A549 treated with Mapracorat at 1 μM for 4 hours (cell line): ENCODE measurements at places on chromosomes 2 and 18. TPM values are rescaled to one million over a fixed set of nuclear protein-coding genes. Genes with fewer than 3 reads are reported as not detected.

SRD5A2 gene
- total RNA-seq = 0.03 to 0.04 TPM (median 0.03 TPM) in 3 of 5 replicates, not detected in the others

RHOB gene
- total RNA-seq = 280 to 437 TPM (median 397 TPM) in 5 replicates

SERPINB13 gene
- total RNA-seq = not detected in 5 replicates

VAMP8 gene
- total RNA-seq = 15.7 to 19.5 TPM (median 18.1 TPM) in 5 replicates

ATP8B1 gene
- total RNA-seq = 6.4 to 9.5 TPM (median 6.8 TPM) in 5 replicates

PDCL3 gene
- total RNA-seq = 32.9 to 49.7 TPM (median 36.1 TPM) in 5 replicates

HK2 gene
- total RNA-seq = 0.77 to 1.00 TPM (median 0.93 TPM) in 5 replicates

NXPH2 gene
- not detected in 5 replicates for total RNA-seq

COLEC12 gene
- total RNA-seq = 0.03 to 0.11 TPM (median 0.06 TPM) in 5 replicates

HRH4 gene
- not detected in 5 replicates for total RNA-seq

GRHL1 gene
- 0.88 to 1.5 TPM (median 1.1 TPM) in 5 replicates for total RNA-seq

FOXI3 gene
- total RNA-seq = 0.06 to 0.07 TPM in 2 of 5 replicates, not detected in the others

IKZF2 gene
- total RNA-seq = 0.10 to 0.41 TPM (median 0.20 TPM) in 5 replicates

MYO7B gene
- total RNA-seq = 0.09 to 0.24 TPM (median 0.14 TPM) in 5 replicates
